ENCODE measurements at places on chromosomes 5 and 9. TPM values are rescaled to one million over a fixed set of nuclear protein-coding genes. Genes with fewer than 3 reads are reported as not detected.

GRCh38 chr9:123416176-123416575, 60.2 kb downstream of the CRB2 start:
- peak; percentile 37 for DNase-seq
- no peaks in the 10 kb centered on the region for H3K27me3 ChIP-seq
- H3K4me3 ChIP-seq, result no peak overlapping the region
- no peak overlapping the region for H3K27ac ChIP-seq
- H3K36me3 ChIP-seq, result no peaks in the 10 kb centered on the region

- no peaks in the 10 kb centered on the region for H3K36me3 ChIP-seq
- no peaks in the 10 kb centered on the region for H3K4me1 ChIP-seq
- no peaks in the 10 kb centered on the region for H3K27me3 ChIP-seq
- no peak overlapping the region for H3K4me3 ChIP-seq
Observed at GRCh38 chr5:125394661-125395280, 648.3 kb upstream of the ZNF608 start.

GRCh38 chr9:134025606-134026541, 593 bp downstream of the BRD3OS start:
- peak; percentile 57 for DNase-seq
- H3K4me1 ChIP-seq, result peaks cover 18% of the 10 kb centered on the region
- no peaks in the 10 kb centered on the region for H3K27me3 ChIP-seq
- H3K27ac ChIP-seq, result no peak overlapping the region
- peak overlapping the region; percentile 92 for H3K4me3 ChIP-seq
- H3K36me3 ChIP-seq, result peaks cover 20% of the 10 kb centered on the region

DNA sequence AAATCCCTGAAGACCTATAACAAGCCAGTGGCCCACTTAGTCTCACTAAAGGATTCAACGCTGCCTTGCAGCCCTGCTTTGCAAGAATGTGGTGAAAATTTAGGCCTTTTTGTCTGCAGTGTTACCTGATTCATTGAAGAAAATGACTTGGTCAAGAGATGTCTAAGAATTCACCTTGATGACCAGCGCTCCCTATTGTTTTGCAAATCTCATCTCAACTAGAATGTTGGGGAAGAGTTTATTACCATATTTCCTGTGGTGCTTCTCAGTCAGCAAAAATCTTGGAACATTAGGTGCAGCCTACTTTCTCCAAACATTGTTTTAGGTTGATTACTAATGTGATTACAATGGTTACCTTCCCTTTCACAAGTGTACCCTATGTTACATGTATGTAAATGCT, 53.5 kb downstream of the PLK2 start:
- H3K27ac ChIP-seq, result no peak overlapping the region
- no peaks in the 10 kb centered on the region for H3K27me3 ChIP-seq
- no peak for DNase-seq
- no peak overlapping the region for H3K4me3 ChIP-seq

DNA sequence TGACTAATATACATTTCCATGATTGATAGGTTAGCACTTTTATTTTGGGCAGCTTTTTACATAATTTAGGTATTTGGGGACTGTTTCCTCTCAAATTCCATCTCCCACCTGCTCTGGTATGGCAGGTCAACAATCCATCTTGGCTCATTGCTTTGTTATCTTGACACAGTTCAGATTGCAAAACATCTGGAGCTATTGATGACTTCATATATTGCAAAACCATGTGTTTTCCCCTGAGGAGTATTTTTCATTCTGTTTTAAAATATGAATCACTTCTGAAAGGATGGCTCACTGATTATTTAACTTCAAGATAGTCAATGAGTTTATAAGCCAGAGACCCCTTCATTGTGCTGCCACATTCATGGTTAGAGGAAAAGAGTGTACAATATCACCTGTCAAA, 1206.0 kb upstream of the C9orf72 start:
- no peaks in the 10 kb centered on the region for H3K4me1 ChIP-seq
- no peaks in the 10 kb centered on the region for H3K27me3 ChIP-seq
- H3K4me3 ChIP-seq, result no peak overlapping the region
- DNase-seq, result no peak
- H3K36me3 ChIP-seq, result no peaks in the 10 kb centered on the region
- no peak overlapping the region for H3K27ac ChIP-seq

DNA sequence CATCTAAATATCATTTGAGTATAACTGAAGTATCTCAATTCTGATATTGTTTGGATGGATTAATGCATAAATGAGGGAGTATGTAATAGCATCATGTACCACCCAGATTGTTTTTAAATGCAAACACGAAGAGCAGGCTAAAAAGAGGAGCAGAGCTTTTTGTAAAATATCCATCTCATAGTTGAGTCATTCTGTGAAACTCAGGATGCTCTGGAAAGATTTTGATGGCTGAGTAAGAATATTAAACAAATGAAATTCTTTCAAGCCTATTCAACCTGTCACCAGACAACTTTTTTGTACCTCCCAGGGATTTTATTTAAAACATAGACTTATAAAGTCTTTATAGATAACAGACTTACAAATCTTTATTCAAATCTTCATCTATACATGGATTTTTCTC, 625.9 kb downstream of the TLE4 start:
- H3K36me3 ChIP-seq, result no peaks in the 10 kb centered on the region
- H3K4me3 ChIP-seq, result no peak overlapping the region
- H3K27ac ChIP-seq, result no peak overlapping the region

DNA sequence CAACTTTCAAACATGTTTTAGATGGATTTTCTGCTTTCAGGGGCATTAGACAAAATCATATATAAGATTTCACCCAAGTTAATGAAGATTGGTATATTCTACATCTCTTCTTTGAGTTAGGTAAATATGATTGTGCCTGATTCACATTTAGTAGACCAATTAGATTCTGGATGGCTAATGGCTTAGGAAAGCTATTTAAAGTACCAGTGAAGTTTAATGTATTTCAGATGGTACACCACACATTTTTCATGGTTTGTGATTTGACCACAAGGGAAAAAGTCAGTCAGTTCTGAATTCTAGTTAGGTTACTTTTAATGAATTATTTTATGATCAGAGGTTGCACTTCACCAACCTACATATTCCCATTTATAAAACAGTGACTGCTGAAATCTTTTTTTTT, 409.7 kb downstream of the ADGRV1 start:
- no peaks in the 10 kb centered on the region for H3K27me3 ChIP-seq
- H3K36me3 ChIP-seq, result no peaks in the 10 kb centered on the region
- no peak overlapping the region for H3K27ac ChIP-seq

DNA sequence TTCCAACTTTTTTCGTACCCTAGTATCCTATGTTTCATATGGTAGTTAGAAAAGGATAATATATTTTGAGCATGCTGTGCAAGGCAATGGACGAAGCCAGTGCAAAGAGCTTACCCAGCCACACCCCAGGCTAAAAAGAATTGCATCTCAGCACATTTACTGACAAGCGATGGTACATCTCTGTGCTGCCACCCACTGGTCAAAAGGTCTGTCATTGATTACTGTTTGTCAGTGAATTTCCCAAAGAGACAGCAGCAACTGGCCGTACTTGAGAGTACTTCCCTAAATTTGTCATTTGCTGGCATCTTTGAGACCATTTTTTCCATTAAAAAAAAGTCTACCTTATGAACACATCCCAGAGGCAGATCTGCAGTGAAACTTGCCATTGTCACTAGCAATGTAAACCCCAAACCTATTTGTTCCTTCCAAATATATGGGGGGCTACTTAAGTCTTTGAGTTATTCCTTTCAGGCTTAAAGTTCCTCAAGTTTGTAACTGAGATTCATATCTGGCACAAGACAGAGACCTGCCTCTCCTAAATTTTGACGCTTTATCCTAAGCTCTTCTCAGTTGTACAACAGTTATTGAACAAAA, 184.3 kb downstream of the CTNND2 start:
- no peak overlapping the region for H3K27ac ChIP-seq
- no peaks in the 10 kb centered on the region for H3K4me1 ChIP-seq
- H3K36me3 ChIP-seq, result no peaks in the 10 kb centered on the region
- H3K27me3 ChIP-seq, result no peaks in the 10 kb centered on the region
- DNase-seq, result no peak
- H3K4me3 ChIP-seq, result no peak overlapping the region

Gene SUSD3
- total RNA-seq, result 2.6 TPM

Gene COL5A1
- 205 TPM for total RNA-seq

Gene PRSS3
- 0.34 TPM for total RNA-seq

Gene CCNO
- total RNA-seq, result 0.23 TPM

Gene SLC1A3
- 31.7 TPM for total RNA-seq

Gene WWC1
- 59.6 TPM for total RNA-seq
